ENCODE measurements at places on chromosomes 11 and 22.
A peak's percentile ranks its signal among the peaks of the same experiment; 100 is the strongest.

DNA sequence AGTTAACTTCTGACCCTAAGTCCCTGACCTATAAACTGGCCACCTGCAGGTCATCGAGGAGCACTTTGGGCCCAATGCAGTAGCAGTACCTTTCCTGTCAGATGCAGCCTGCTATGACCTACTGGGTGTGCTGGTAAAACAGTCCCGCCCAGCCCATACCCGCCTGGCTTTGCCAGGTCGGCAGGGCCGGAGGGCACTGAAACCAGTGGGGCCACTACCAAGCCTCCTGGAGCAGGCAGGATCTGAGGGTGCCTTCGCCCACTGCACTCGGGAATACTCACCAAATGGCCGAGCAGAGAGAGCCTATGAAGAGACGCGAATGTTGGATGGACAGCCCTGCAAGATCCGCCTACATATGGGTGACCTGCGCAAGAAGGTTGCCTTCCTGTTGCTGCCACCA lies 4.4 kb downstream of the C11orf42 start:
- no peak for DNase-seq

DNA sequence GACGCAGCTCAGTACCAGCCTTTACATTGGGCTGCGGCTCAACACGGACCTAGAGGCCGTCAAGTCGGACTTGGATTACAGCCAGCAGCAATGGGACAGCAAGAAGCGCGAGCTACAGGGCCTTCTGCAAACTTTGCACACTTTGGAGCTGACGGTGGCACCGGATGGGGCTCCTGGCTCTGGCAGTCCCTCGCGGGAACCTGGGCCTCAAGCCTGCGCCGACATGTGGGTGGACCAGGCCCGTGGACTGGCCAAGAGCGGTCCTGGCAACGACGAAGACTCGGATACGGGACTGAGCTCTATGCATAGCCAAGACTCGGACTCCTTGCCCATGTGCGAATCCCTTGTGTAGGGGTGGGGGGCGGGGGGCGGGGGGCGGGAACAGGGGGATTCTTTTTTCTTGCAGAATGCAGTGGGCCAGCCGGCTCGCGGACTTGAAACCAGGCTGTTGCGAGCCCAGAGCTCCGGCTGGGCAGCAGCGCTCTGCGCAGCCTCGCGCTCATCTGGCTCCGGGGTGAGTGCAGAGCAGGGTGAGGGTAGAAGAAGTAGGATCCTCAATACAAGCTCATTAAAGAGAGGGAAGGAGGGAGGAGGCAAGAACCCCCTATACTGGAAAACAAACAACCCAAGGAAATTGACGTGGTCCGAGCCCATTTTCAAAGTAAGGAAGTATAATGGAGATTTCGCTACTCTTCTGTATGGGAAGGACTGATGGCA lies 1.8 kb downstream of the RASSF10 start:
- peak; percentile 54 for DNase-seq

GRCh38 chr11:86176165-86176884 lies 68.2 kb upstream of the EED start:
- DNase-seq, result no peak

GRCh38 chr22:45058622-45058912 lies 48.8 kb upstream of the PHF21B start:
- DNase-seq, result no peak

DNA sequence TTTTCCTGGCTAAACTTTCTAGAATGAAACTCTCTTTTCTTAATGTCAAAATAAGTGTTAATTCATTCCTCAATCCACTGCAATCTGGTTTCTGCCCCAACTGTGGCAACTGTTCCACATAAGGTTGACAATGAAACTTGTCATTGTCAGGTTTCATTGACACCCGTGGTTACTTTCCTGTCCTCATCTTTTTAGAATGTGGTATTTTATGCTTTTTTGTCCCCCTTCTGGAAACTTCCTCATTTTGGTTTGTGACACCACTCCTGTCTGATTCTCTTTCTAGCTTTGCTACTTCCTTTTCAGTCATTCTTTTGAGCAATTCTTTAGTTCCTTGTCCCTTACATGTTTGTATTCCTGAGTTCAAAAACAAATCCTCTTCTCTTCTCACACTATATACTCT lies 7.5 kb upstream of the PDE3B start:
- no peak for DNase-seq

GRCh38 chr22:46812788-46813187 lies 50.3 kb downstream of the TBC1D22A start:
- no peak for DNase-seq

DNA sequence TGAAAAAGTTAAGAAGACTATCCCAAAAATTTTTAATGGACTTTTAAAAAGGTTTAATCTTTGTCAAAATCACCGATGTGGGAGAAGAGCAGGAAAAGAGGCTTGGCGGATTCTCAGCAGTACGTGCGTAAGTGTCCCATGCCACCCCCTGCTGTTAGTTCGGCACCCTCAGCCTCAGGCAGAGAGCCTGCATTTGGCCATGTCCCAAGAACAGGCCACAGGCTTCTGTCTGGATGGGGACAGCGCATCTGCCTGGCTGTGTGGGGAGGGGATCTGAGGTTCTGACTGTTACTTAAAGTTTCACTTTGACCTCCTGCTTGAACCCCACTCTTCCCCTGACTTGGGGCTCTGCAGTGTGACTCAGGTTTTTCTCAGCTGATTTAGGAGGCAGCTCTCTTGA lies 35.3 kb downstream of the EXT2 start:
- no peak for DNase-seq

DNA sequence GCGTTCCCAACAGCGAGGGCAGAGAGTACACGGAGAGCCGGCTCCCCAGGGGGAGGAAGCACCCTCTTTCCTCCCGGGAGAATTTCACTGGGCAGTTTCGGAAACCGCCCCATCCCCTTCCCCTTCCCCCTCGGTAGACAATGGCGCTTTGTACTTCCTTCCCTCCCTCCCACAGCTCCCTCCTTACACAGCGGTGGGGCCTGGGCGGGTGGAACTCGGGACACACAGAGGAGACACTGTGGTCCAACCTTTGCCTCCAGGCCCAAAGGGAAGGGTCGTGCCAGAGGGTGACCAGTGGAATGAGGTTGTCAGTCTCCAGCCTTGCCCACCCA lies 4.3 kb downstream of the SMTN start:
- DNase-seq, result no peak

DNA sequence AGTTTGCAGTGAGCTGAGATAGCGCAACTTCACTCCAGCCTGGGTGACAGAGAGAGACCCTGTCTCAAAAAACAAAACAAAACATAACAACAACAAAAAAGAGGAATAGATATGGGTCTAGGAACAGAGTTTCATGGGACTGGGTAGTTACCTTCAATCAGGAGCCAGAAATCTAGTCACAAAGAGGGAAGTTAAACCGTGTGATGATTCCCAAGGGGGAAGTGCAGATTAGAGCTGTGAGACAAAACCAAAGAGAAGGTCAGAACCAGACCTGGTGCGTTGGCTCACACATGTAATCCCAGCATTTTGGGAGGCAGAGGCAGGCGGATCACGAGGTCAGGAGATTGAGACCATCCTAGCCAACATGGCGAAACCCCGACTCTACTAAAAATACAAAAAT lies 42.1 kb upstream of the LARGE1 start:
- no peak for DNase-seq

- DNase-seq, result no peak
Observed at GRCh38 chr22:30733181-30733631, 38.5 kb downstream of the OSBP2 start.

DNA sequence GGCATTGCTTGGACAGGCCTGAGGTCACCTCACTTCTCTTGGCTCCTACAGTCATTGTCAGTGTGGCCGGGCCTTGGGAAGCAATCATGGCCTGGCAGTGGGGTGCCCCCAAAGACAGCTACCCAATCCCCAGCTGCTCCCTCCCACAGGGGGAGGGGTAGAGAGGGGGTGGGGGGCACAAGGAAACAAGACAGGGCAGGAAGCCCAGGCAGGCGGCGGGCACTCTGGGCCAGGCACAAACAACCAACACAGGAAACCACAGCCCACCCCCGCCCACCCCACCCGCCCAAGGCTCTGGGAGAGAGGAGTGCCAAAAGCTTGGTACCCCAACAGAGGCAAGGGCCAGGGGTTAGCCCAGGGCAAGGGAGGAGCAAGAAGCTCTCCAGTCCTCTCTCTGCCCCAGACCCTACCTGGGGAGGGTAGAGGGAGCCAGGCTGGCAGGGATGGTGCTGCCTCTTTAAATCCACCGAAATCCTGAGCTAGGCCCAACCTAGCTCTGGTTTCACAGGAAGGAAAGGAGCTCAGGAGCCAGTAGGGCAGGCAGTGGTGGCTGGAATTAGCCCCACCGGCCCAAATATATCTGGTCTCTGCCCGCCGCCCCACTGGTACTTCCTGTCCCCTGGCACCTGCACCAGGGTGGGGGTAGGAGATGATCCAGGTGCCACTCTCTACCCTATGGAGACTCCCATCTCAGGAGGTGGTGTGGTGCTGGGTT lies 12.2 kb downstream of the BCL9L start:
- no peak for DNase-seq

DNA sequence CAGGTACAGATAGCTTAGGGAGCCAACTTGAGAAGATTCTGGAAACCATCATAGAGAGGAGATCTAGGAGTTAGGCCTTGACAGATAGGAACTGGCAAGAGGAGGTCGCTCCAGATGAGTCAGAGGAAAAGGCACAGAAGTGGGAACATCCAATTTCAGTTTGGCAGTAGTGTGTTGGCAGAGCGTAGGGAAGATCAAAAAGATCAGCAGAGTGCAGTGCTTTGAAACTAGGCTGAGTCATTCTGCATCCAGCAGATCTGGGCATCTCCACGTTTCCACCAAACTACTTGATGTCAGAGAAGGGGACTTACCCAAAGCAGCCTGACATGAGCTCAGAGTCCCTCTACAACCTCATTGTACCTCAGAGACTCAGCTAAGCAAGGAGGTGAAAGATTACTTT lies 58.5 kb downstream of the GAB4 start:
- DNase-seq, result no peak

DNA sequence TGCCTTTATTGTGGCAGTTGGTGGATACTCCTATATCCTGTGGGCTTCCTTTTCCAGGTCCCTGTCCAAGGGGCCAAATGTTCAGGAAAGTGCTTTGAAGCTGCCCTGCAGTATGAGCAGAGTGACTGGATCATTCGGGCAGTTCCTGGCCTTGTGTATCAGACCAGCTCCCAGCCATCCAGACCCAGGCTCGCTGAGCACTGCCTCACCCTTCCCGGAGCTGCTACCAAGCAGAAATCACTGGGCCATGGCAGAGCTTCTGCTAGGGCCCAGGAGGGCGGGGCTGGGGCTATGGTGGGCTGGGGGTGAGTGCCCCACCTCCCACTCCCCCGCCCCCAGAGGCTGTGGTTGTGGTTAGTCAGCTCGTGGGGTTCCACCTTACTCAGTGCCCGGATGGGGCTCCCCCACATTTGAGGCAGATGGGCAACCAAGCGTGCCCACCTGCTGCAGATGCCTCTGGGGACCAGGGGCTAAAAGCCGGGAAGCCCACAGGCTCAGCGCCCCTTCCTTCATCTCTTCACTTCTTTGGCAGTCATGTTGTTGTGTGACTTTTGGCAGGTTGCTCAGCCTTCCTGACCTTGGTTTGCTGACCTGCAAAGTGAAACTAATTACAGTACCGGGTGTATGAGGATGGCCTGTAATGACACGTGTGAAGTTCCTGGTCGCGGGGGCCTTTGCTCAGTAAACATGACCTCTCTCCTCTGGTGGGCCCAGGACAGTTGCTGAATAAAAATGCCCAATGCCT lies 2.1 kb upstream of the LRRC32 start:
- no peak for DNase-seq

DNA sequence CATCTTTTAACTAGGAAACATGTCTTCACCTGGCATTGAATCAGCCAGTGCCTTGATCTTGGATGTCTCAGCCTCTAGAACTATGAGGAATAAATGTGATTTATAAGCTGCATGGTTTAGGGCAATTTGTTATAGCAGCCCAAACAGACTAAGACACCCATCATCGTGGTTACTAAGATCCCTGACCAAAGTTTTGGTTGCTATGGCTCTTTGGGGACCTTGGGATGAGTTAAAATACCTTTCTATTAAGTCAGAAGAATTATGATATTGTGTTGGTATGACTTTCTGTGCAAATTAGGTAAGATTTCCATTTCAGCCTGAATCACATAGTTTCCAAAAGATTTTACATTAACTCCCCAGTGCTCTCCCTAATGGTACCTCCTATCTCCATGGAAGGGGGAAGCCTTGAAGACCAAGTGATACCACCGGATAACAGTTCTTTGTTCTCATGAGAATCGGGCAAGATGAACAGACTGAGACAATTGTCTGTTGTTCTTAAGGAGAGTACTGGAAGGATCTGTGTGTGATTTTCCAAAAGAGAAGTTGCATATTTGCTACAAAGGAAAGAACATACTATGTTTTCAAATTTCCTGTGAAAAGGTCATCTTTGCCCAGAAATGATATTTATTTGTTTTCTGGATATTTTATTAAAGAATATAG lies 60.4 kb upstream of the UBASH3B start:
- no peak for DNase-seq

DNA sequence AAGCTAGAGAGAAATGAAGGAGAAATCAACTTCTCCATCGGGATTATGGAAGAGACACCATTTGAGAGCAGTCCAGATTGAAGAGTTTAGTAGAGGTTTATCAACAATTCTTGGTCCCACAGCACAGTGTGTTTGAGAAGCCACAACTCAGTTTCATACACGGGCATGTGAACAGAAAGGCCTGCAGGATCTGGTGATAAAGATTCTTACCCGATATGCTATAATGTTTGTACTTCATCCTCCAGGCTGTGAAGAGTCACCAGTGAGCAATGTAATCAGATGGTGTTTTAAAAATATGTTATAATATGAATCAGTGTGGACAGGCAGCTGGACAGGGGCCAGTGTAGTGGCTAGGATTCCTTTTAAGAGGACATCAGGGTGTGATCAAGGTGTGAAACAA lies 29.7 kb upstream of the VWA5A start:
- no peak for DNase-seq

GRCh38 chr22:24540470-24540869 lies 14.5 kb downstream of the GUCD1 start:
- no peak for DNase-seq

DNA sequence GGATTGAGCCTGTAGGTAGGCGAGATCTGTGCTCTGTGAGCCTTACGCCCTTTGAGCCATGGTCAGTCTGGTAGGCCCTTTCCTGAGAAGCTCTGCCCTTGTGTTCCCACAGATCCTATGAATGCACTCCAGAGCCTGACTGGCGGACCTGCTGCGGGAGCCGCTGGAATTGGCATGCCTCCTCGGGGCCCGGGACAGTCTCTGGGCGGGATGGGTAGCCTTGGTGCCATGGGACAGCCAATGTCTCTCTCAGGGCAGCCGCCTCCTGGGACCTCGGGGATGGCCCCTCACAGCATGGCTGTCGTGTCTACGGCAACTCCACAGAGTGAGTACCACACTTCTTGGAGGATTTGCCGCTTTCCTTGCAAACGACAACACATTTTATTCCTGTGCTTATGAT lies 47.4 kb downstream of the MED15 start:
- DNase-seq, result no peak
